ENCODE measurements at places on chromosomes 12 and 14.

DNA sequence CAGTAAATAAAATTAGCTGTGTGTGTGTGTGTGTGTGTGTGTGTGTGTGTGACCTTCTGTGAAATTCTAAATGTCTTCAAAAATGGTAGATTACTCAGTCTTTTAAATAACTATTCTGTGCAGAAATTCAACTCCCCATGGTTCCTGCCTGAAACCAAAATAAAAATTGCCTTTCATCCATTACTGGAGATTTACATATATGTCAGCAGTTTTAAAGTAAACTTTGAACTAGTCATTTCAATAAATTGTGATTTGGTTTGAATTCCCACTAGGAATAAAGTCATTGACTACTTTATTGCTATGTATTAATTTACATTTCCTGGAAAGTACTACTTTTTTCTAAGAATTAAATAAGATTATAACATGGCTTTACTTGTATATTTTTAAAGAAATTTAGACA, 5.3 kb downstream of the ELK3 start:
- DNase-seq, result no peak

DNA sequence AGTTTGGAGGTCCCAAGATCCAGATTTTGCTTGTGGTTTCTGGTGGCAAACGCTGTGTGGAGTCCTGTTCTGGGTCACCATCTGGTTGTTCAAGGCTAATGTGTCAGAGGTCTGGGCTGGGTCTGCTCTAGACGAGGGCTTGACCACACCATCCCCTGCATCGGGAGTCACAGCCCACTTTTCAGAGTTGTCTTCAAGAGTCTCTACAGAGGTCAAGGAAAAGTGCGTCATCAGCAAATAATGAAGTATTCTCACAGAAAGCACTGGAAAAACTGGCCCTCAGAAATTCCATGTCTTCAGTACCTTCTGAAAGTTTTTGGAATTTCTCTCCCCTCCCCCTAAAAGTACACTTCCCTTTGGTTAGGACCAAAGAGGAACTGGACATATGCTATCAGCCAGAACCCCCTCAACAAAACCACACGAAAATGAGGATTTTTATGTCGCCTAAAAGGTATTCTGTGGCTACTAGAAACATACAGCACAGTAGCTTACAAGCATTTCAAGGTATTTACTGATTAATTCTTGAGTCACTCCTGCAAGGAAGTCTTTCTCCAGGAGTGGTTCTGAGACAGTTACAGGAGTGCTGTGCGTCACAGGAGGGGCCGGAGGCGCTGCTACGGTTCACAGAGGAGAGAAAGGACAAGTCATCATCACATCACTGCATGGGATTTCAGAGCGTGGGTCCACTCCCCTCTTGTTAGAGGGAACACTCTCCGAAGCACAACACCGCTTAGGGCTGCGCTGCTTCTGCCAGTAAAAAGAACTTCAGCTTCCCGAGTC, 35.4 kb downstream of the RAD52 start:
- peak; percentile 91 for DNase-seq

- DNase-seq, result no peak
These were observed 10.0 kb upstream of the PKP2 start for GRCh38 chr12:32906399-32907165.

- peak; percentile 81 for DNase-seq
These were observed 89.8 kb downstream of the ZFP36L1 start for GRCh38 chr14:68703093-68703492.

DNA sequence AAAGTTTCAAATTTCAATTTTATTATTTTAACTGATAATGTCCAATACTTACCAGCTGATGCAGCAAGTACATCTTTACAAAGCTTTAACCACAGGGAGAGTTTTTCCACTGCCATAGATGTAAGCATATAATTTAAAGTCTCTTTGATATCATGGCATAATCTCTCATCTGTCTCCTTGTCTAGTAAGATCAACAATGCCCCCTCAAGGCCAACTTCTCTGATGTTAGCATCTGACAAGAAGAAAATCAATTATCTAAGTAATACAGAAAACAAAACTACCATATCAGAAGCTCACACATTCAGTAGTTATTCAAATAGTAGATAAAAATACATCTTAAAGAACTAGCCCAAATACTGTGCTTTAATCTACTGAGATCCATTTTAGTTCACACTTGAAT, 94.2 kb downstream of the HEATR5A start:
- DNase-seq, result peak; percentile 39

DNA sequence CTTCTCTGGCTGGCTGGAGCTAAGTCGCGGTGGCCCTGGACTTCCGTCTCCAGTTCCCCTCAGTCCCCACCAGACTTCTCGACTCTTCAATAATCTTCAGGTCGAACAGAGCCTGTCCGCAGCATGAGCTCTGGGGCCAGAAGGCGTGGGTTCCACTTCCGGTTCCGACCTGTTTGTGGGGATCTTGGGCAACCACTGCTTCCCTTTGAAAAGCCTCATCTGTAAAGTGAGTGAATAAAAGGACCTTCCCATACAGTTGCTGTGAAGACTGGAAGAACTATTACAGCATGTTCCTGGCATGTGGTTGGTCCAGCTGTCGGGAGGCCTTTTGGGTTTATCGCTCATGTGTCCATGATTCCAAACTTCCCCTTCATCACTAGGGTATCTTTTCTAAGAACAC, 19.4 kb downstream of the ADGRD1 start:
- DNase-seq, result no peak

- DNase-seq, result no peak
These were observed 84.6 kb downstream of the TXNDC16 start for GRCh38 chr14:52467515-52468266.

- DNase-seq, result peak; percentile 76
These were observed 21.9 kb upstream of the PTGR2 start for GRCh38 chr14:73829526-73830431.

GRCh38 chr14:85943192-85943591, 413.2 kb downstream of the FLRT2 start:
- DNase-seq, result no peak

DNA sequence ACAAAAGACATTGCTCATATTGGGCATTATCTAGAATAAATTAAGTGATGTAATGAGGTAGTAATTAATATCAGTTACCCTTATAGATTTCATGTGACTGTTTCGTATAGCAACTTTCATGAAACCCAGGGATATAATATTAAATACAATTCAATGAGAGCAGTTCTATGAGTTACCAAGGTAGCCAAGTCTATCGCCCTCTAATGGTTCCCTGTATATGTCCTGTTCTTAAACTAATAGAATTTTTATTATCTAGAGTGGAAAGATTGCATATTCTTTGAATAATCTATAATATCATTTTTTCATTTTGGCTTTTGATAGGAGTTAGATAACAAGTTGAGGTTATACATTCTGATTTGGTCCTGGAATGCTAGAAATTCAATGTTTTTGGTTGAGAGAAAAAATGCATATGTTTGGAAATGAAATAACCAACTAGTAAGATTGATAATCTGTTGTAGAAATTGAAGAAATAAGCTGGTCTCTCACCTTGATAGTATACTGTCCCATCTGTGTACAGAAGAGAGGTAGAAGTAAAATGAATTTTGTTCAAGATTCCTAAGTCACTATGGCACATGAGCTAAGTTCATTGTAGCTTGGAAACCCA, 59.7 kb downstream of the SCFD1 start:
- DNase-seq, result peak; percentile 14

DNA sequence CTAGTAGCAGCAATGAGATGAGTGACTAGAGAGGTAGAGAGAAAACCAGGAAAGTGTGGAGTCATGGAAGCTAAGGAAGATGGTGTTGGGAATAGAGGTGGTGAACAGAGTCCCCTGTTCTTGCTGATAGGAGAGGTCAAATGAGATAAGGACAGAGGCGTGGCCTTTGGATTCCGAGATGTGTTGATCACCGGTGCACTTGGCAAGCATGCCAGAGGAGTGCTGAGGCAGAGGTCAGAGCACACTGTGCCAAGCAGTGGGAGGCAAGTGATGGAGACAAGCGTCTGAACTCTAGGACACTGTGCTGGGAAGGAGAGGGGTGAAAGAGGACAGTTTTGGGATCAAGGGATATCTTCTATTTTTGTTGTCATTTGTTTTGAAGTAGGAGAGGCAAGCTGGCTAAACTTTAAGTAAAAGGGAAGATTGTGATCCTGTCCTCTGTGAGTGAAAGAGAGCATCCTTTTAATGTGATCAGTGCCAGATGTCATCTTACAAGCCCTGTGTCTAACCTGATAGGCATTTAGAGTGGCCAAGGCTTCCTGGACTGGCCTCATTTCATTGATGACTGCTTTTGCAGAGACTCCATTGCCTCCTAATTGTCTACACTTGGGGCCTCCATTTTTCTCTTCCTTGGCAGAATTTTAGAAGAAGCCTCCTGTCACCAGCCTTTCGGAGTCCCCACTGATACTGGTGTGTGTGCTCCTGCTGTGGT, 336.4 kb downstream of the CACNA1C start:
- DNase-seq, result peak; percentile 15

DNA sequence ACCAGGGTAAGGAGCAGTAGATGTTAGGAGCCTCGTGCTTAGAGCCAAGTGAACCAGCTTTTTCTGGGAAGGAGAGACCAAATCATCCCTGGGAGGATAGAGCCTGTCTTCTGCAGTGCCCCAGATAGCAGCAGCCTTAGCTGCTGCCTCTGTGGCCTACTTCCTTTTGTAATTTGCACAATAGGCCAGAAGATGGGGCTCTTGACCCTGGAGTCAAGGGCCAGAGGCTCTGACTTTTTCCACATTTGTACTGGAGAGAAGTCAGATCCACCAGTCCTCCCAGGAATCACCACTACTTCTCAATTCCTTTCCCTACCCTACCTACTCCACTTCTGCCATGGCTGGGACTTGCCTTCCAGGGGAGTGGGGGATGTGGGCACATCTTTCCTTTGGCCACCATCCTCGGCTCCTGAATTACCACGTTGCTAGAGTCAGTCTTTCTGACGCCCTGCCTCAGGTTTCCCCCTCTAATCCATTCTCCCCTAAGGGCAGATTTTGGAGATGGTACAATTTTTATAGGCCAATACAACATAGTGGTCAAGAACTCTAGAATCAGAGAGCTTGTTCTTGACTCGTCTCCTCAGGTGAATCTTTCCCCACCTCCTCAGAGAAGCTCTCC, 3.3 kb upstream of the SLC4A8 start:
- DNase-seq, result peak; percentile 72

- DNase-seq, result peak; percentile 6
These were observed 55.8 kb upstream of the CCDC175 start for GRCh38 chr14:59632381-59632780.

- DNase-seq, result peak; percentile 68
These were observed 600.4 kb downstream of the C12orf50 start for GRCh38 chr12:87428701-87429277.

- no peak for DNase-seq
These were observed 163.5 kb downstream of the KIF26A start for GRCh38 chr14:104301731-104302460.

GRCh38 chr14:38505221-38505972, 249.5 kb upstream of the CLEC14A start:
- peak; percentile 67 for DNase-seq

GRCh38 chr12:75581515-75581914, 70.1 kb upstream of the KRR1 start:
- no peak for DNase-seq

GRCh38 chr12:96687719-96688118, 198.3 kb downstream of the CFAP54 start:
- DNase-seq, result no peak

- DNase-seq, result no peak
These were observed 25.6 kb downstream of the OTUB2 start for GRCh38 chr14:94051779-94052178.

- no peak for DNase-seq
These were observed 724 bp downstream of the LTB4R start for GRCh38 chr14:24311837-24312615.

DNA sequence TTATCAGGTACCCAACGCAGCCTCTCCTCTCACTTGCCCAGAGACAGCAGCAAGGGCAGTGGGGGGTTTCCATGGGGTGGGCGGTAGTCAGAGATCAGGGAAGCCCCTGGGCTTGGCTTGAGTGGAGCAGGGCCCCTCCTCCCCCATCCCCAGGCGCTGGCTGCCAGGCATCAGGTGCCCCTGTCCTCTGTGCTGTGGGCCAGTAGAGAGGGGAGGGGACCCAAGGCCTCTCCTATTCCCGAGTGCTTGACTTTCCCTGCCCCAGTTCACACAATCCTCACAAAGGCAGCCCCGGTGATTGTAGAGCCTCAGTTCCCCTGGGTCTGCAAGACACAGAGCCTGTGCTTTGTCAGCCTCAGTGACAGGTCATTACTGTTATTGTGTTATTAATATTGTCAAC, 57.7 kb downstream of the MVK start:
- DNase-seq, result no peak

- DNase-seq, result no peak
These were observed 68.9 kb downstream of the ZNF664 start for GRCh38 chr12:124041907-124042306.

- DNase-seq, result no peak
These were observed at the start of gene BIN2 for GRCh38 chr12:51323966-51324895. BIN2 (minus strand) TSS chr12:51324174; CDS start chr12:51324102, 72 bp downstream.

DNA sequence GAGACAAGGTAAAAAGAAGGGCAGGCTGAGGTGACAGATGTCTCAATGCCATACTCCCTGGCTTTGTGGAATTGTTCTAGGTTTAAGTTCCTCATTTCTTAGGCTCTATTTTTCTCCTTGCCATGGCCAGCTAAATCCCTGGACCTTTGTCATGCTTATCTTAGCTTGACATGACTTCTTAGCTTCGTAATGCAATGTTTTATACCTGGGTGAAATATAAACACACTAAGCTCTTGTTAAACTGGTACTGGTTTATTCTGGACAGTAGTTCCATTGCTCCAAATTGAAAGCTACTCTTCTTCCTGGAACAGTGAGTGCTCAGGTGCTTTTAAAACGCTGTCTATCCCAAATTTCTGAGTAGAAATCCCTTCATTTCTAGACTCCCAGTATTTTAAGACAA, 17.4 kb upstream of the ARHGAP5 start:
- DNase-seq, result no peak

GRCh38 chr12:49621651-49622500, 1.5 kb upstream of the PRPF40B start:
- no peak for DNase-seq

- no peak for DNase-seq
These were observed 50.6 kb upstream of the HIGD1C start for GRCh38 chr12:50901685-50902113.

DNA sequence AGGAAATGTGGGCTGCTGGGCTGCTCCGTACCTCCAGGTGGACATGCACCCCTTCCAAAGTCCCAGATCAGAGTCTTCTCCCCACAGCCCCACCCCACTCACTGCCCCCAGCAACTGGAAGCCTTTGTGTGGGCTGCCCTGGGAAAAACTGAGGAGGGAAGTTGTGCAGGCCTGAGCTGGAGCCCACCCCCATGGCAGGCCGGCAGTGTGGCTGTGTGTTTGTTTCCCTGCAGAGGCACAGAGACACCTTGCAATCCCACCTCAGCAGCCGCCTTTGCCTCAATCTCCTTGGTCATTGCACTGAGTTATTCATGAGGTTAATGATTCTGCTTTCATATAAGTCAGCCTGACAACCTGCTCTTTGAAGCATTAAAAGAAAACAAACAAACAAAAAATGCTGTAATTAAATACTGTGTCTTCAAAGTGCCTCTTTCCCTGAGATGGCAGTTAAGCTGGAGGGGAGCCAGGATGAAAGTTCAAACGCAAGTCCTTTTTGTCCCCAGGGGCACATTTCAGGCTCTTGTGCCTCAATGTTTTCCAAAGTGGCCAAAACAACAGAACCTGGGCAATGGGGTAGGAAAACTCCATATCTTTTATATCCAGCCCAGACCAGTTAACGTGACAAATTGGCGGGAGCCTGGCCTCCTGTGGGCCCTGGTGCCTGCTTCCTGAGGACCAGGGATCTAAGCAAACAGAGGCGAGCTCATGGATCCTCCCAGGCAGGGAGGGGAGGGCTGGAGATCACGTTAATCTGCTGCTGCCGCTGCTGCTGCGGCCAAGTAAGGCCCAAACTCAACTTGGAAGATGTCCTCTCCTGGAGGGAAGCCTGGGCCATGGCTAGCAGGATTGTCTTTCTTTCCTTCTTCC, 51.9 kb upstream of the TSPAN11 start:
- DNase-seq, result no peak

- no peak for DNase-seq
These were observed 48.2 kb upstream of the BTG1 start for GRCh38 chr12:92193846-92194245.
